ENCODE measurements at places on chromosomes 2 and 18. TPM values are rescaled to one million over a fixed set of nuclear protein-coding genes. Genes with fewer than 3 reads are reported as not detected.

DNA sequence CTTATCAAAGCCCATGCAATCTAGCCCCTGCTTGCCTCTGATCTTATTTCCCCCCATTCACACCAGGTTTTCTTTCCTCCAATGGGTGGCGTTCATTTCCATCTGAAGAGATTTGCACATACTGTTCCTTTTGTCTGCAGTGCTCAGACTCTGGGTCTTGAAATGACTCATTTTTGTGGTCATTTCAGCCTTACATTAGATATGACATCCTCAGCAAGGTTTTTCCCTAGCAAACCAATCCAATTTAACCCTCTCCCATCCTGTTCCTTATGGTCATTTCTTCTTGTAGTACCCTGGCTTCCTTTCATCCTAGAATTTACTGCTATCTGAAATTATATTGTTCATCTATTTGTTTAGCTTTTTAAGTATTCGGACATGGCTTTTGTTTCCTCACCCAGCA is 42.5 kb upstream of the SCN1A start:
- DNase-seq: no peak

DNA sequence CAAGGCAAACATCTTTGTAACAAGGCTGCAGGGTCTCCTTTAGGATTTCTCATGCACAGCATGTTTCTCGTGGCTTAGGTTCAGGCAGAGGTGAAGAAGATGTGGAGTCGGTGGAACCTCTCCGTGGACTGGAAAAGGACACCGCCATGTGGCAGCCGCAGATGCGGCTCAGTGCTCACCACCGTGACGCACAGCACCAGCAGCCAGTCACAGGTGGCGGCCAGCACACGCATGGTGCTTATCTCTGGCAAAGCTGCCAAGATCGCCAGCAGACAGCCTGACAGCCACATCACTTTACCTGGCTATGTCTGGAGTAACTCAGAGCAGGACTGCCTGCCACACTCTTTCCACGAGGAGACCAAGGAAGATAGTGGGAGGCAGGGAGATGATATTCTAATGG is 86.6 kb downstream of the PTH2R start:
- DNase-seq: no peak

IL1B gene
- not detected for total RNA-seq

- DNase-seq: no peak
Measured at GRCh38 chr2:66903745-66904465, 469.0 kb downstream of the MEIS1 start.

DNA sequence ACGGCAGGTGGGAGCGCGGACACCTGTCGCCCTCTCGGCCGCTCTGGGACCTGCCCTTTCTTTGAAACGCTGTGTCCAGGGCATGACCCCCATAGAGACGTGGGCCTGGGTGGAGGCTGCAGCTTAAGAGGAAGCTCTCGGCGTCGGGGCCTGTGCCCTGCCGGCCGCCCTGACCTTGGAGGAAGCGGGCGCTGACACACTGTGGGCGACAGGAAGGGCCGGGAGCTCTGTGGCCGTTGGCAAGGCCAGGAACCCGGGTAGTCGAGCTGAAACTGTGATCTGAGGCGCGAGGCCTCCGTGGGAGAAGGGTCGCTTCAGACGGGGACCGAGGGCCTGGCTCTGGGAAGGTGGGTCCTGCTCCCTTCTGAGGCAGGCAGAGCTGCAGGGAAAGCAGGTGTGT is 28.2 kb downstream of the KCNG2 start:
- DNase-seq: no peak

- DNase-seq: no peak
Measured at GRCh38 chr2:119774026-119774425, 14.3 kb downstream of the PTPN4 start.

DNA sequence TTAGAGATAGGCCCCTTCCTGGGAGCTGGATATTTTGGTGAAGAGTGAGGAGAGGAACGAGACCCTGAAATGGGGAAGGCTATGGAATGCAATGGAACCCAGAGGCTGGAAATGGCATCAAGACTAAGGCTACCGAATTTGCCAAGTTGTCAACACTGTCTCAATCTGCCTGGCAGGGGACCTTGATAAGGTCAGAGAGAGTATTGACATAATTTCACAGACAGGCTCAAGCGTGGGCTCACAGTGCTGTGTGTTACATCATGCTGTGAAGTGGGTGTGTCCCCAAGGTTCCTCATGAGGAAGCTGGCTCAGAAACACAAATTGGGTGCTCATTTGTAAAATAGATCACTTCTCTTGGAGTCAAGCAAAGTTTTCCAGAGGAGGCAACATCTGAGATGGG is 51.8 kb upstream of the CYRIA start:
- no peak for DNase-seq

CHRND gene
- total RNA-seq: not detected

DNA sequence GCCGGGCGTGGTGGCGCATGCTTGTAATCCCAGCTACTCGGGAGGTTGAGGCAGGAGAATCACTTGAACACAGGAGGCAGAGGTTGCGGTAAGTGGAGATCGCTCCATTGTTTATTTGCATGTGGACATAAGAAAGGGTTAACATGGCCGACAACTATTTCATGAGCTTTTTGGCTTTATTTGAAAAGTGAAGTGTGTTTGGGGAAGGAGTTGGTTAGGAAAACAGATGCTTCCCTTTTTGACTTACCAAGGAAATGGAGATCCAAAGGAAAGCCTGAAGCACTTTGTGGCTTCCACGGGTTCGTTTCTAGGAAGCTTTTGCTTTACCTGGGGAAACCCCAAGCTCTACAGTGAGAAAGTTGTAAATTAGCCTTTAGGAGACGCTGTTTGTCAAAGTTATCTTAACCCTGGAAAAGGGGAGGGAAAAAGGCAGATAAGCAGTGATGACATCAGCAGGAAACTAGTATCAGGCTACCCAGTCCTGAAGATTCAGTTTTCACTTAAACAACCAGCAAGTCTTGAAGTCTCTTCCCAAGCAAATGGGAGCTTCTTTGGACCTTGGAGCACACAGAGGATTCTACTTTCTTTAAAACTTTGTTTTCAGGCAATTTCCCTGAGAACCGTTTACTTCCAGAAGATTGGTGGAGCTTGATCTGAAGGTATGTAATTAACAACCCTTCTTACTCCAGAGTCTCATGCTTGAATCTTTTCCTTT is at the start of gene CASP10:
TSS of gene CASP10 (plus strand) at position 492 of the 715 bp plus-strand sequence. CDS start 2,637 bp downstream, outside the sequence.
- DNase-seq: no peak

GRCh38 chr2:160266037-160266551 is 66.0 kb upstream of the ITGB6 start:
- DNase-seq: no peak

CXCR4 gene
- total RNA-seq: 2.6 TPM

DNA sequence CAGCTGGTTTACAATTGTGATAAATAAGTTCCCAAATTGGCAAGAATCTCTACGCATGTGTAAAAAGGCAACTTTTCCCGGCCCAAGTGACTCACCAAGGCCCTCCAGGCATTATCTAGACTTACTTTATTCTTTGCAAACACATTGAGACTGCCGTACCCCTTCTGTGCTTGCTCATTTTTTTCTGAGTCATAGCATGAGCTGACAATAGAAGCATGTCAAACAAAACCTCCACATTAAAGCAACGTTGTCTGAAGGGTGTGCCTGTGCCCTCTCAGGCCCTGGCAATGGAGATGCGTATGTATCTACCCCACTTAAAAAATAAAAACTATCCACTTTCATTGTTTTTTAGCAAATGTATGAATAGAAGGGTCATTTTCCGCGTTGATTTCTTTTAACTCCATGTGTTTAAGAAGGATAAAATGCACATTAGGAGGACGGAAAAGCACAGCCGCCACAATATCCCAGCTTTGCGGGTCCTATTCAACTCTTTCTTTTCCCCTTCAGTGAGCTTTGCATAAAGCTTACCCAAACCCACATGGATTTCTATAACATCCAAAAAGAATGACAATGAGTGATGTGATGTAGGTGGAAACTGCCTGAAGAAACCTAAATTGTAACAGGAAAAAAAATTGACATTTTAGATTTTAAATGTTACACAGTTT is 298.2 kb downstream of the CDCA7 start:
- DNase-seq: no peak

GRCh38 chr2:43158259-43158880 is 68.0 kb downstream of the ZFP36L2 start:
- DNase-seq: peak; percentile 80

- no peak for DNase-seq
Measured at GRCh38 chr2:8656160-8656641, 25.7 kb upstream of the ID2 start.

SLC5A7 gene
- 0.21 TPM for total RNA-seq

- DNase-seq: peak; percentile 45
Measured at GRCh38 chr2:157874997-157875640, 1.0 kb downstream of the ACVR1 start.

CLIP4 gene
- total RNA-seq: 48.7 TPM

DNA sequence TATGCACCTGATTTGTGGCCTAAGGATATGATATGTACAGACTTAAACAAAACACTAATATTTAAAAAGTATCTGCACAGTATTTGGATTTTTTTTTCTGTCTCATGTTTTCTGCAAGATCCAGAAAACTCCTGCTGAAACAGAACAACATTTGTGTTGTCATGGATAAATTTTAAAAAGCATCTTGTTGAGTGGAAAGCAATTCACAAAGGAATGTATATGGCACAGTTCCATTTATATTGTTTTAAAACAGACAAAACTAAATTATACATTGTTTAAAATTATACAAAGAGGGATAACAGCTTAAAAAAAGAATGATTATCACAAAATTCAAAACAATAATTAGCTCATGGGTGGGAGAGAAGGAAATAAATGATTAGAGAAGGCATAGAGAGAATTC is 193.5 kb downstream of the PPP1R1C start:
- DNase-seq: no peak

GRCh38 chr2:160332318-160332717 is 132.2 kb upstream of the ITGB6 start:
- no peak for DNase-seq

APCDD1 gene
- 288 TPM for total RNA-seq

MRPL30 gene
- total RNA-seq: 27.5 TPM

EN1 gene
- total RNA-seq: not detected
